ENCODE measurements at places on chromosomes 2 and 18. TPM values are rescaled to one million over a fixed set of nuclear protein-coding genes. Genes with fewer than 3 reads are reported as not detected.

DNA sequence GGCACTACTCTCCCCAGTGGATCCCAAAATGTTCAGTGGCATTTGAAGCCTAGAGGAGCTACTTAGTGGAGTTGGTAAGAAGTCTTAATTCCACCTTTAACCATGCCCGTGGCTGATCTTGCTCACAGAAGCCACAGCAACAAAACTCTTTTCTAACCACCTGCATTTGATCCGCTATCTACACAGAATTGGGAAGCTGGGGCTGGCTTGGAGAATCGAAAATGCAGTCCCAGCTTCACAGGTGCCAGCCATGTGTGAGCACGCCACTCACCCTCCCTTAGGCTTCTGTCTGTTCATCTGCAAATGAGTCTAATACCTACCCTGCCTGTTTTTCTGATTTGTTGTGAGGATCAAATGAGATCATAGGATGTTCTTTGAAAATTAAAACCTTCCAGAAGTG, 182.6 kb downstream of the BCL11A start:
- no peaks in the 10 kb centered on the region for H3K27me3 ChIP-seq
- peak overlapping the region; percentile 81 for H3K4me3 ChIP-seq
- peaks cover 5% of the 10 kb centered on the region for H3K36me3 ChIP-seq
- peak overlapping the region; percentile 96 for H3K27ac ChIP-seq

DNA sequence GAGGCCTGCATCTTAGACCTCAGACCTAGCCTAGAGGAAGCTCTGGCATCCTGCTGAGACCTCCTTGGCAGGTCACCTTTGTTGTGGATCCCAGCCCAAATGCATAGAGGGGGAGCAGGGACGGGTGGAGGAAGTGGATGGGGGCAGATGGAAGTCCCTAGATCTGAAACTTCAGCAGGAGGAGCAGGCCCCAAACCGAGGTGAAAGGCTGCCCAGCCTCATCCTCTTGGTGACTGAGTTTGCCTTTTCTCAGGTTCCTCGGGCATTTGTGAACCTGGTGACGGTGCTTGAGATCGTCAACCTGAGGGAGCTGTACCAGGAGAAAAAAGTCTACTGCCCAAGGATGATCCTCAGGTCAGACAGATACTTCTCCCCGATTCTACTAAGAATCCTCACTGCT, 86.3 kb downstream of the PLB1 start:
- no peak for DNase-seq
- no peaks in the 10 kb centered on the region for H3K4me1 ChIP-seq
- no peak overlapping the region for H3K27ac ChIP-seq

DNA sequence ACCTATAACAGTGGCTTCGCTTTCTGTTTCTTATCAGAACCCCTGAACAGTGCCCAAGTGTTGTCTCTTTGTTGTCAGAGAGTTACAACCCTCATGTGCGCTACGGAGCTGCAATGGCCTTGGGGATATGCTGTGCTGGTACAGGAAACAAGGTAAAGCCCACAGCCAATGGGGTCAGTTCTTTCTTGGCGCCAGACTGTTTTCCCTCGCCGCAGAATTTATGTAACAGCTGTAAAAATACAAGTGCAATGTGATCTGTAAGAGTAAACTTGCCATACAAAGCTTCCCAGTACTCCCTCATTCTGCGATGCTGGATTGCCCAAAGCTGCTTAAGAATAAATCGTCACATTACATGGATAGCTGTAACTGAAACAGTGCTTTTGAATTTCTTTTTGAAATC, 13.9 kb upstream of the HTR2B start:
- H3K27ac ChIP-seq = no peak overlapping the region
- DNase-seq = no peak
- H3K36me3 ChIP-seq = no peaks in the 10 kb centered on the region

Gene CEBPZ
- polyA plus RNA-seq = 30.0 TPM

All from naive B cell (primary cell).